ENCODE measurements at places on chromosomes 16 and 17.

DNA sequence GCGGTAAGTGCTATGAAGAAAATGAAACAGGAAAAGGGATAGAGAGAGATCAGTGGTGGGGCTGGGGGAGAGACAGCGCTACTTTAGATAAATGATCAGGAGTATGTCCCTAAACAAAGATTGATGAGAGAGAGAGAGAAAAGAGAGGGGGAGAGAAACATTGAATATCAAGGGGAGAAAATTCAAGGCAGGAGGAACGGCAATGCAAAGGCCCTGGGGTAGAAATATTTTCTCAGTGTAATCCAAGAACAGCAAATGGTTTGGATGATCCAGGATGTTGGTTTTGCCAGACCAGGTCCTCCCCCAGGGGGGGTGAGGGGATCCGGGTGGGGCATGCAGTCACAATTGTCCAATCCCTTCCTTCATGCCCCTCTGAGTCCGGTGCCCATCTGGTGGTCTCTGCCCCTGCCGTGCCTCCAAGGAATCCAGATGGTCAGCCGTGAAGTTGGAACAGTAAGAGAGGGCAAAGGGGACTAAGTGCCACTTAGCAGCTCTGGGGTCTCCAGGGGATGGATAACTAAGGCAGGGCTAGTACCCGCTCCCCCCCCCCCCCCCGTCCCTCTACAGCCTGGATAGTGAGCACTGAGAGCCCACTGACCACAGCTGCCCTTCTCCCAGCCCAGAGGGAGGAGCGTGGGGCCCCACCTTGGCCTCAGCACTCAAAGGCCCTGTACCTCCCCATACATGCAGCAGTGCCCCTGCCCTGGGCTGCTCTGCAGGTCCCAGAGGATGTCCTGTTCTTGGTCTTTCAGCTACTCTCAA lies 43.7 kb downstream of the TMEM132E start:
- DNase-seq: no peak

DNA sequence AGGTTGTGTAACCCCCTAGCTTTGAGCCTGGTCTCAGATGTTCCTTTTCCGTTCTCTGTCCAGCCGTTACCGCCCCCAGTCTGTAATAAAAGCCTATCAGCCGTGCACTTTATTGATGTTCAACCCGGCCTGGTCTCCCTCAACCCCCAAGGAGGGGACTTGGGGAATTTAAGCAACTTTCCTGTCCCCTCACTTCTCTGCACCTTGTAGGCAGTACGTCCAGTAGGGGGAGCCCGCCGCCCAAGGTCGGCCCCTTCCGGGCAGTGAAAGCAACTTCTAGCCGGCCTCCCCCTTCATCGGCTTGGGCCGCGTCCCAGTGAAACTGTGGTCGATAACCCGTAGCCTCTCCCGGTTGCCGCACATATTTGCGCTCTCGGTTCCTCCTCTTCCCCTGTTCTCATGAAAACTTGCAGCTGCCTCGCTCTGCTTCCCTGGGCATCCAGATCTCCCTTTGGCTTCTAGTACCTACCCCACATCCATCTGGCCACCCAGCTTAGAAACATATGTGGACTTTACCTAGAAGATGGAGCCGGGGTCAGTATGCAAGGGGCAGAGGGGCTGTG lies 7.9 kb downstream of the PNPO start:
- DNase-seq: peak; percentile 86

DNA sequence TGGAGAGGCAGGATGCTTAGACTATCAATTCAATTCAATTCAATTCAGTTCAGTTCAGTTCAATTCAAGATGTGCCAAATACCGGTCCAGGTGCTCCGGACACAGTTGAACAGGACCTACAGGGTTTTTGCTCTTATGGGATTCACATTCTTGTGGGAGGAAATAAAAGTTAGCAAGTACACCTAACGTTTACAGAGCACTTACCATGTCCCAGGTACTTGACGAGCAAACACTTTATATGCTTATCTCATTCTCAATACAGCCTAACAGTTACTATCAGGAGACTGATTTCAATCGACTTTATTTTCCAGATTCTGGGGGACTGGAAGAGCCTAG lies 467 bp upstream of the GDE1 start:
- DNase-seq: no peak

DNA sequence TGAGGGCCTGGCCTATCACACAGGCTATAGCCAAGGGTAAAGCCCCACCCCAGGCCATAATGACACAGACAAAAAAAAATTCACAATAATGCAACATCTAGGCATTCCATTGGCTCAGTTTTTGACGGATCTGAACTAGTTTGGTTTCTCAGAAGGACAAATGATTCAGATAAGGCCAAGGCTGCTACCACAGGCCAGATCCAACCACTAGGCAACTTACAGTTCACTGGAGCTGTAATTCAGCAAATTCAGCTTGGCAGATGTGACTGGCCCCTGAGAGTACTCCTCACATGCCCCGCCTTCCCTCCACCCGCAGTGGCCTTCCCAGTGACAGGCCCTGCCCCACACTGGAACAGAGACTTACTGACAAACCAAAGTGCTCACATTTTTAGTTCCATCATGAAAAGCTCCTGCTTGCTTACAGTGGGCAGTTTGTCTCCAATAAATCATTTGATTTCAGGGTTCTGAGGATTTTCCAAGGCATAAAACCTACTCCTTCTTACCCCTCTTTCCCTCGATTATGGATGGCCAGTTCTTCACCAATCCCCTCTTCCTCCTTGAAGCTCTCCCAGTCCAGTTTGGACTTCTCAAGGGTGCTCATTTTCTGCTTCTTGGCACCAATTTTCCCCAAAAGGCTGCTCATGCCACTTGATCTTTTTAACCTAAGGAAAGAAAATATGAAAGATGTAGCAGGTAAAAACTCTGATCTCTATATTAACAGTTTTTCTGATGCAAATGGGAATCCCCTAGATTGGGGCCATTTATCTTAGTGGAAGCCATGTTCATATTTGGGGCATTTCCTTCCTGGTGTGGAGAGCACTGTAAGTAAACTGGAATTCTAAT lies 53.3 kb upstream of the BCAR1 start:
- DNase-seq: no peak

GRCh38 chr17:1958134-1958881 lies 66.8 kb downstream of the RTN4RL1 start:
- DNase-seq: no peak

GRCh38 chr17:46742565-46743270 lies 75.8 kb downstream of the WNT3 start:
- no peak for DNase-seq

DNA sequence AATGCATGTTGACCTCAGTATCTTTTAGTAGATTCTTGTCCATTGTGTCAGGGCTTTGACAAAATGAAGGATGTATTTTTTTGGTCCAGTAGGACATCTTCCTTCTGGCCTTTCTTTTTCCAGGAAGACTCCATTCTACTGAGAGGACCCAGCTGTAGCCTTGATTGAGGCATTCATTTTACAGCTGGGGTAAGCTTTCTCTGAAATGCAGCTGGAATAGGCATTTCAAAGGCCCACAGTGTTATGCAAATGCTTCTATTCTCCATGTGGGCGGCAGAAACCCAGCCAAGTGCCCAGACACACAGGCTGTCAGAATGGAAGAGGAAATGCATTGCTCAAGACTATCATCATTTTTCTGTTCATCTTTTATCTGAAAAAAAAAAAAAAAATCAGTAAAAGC lies 629.0 kb upstream of the CDH8 start:
- no peak for DNase-seq

- no peak for DNase-seq
Measured at GRCh38 chr16:50667497-50668367, 13.4 kb downstream of the SNX20 start.

GRCh38 chr17:67649891-67650290 lies 67.8 kb upstream of the NOL11 start:
- no peak for DNase-seq

Measured in NCI-H2081 (cell line).